ENCODE measurements at places on chromosomes 6 and 20.

DNA sequence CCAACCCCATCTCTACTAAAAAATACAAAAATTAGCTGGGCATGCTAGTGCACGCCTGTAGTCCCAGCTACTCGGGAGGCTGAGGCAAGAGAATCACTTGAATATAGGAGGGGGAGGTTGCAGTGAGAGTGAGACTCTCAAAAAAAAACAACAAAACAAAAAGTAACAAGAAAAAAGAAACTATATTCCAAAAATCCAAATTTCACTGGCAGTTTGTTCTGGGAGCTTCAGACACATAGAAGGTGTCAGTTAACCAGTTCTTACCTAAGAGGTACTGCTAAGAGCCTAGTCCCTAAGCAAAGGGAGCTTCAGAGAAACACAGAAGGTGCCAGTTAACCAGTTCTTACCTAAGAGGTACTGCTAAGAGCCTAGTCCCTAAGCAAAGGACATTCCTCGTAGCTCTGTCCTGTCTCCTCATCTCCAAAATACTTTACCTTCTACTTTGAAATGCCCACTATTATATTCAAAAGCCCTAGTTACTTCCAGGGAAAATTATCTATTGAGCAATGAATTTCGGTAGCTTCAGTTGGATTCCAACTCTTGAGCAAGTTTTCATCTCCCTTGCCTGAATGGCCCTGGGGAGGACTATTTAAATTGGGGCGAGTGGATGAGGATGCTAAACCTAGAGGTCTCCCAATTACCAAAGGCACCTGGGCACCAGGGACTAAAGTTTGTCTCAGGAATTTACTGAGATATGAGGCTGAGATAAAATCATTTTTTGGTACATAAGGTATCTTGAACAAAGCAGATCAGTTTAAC is 41.0 kb downstream of the HFE start:
- no peak for DNase-seq

GRCh38 chr6:39453956-39454524 is 131.5 kb upstream of the KCNK16 start:
- no peak for DNase-seq

DNA sequence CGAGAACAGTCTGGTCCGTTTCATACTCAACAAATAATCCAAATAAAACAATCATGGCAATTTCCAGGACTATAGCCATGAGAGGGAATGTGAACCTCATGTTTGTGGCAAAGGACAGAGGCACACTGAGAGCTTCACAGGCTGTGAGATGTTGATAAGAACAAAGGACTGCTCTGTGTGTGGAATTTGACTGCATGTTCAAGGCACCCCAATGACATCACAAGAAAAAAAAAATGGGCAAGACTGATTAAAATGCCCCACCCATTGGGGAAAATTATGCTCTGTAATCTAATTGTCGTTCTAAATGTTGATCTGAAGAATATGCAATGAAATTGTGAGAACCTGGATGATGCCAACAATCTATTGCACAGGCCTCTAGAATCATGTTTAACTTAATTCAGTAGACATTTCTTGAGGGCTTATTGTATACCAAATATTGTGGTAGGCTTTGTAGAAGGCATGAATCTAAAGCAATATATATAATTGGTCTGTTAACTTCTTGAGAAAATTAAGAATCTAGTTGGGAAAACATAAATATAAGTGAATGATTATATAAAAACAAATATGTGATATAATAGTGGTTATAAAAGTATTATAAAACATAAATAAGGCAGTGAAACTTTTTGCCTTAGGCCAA is at the start of gene RHAG:
TSS of gene RHAG (minus strand) at position 127 of the 637 bp plus-strand sequence. CDS start at position 100, 27 bp downstream.
- no peak for DNase-seq

DNA sequence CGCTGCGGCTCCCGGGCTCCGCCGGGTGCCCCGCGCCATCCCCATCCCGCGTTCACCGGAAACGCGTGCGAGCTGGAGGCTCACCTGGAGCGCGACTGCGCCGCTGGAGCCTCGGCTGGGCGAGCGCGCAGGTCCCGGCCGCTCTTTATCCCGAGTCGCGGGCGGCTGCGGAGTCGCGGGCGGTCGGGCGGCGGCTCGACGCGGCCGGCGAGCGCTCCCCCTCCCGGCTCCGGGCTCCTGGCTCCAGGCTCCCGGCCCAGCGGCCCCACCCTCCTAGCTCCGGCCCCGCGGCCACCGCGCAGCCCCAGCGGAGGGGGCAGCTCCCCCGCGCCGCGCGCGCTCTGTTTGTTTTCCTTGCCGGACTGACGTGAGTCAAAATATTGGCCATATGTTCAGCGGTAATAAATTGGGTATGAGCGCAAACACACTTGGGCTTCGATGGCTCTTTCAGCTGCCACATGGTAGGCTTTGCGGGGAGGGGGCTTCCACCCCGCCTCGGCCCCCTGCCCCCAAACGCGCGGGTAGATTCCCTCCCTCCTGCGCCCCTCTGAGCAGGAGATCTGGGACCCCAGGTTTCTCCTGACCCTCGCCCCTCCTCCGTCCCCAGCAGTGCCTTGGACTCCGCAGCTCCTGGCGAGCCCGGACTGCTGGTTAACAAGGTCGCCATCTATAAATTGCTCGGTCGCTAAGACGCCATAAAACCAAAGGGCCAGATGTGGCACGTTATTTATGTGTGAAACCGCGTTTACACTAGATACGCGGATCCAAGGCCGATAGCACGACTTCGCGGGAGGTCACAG is 8.8 kb upstream of the NKX2-2 start:
- DNase-seq, result peak; percentile 50

DNA sequence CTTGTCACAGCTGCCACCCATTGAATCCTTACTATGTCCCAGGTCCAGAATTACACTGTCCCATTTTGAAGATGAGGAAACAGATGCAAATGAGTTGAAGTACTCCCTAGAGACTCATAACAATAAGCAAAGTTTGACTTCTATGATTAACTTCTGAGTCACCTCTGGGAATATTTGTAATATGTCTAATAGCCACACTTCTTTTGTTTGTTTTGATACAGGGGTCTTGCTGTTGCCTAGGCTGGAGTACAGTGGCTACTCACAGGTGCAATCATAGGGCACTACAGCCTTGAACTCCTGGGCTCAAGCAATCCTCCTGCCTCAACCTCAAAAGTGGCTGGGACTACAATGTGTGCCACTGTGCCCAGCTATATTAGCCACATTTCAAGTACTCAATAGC is 11.4 kb upstream of the SOX12 start:
- no peak for DNase-seq

DNA sequence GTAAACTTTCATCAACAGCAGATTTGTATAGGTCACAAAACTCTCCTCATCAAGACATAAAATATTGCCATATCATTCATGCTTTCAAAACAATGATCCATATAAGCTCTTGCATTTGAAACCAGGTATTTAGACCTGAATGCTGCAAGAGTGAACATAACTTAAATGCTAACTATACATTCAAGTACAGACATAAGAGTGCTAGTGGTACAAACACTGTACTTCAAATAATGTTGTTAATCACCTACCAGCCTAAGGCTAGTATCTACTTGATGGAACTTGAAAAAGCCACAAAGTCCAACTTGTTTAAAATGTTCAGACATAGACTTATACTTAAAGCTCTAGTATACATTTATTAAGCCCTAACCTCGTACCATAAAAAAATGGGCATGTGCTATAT is 16.0 kb upstream of the GSTA2 start:
- no peak for DNase-seq

- DNase-seq, result no peak
These were observed 28.7 kb downstream of the COX4I2 start for GRCh38 chr20:31666258-31667042.

DNA sequence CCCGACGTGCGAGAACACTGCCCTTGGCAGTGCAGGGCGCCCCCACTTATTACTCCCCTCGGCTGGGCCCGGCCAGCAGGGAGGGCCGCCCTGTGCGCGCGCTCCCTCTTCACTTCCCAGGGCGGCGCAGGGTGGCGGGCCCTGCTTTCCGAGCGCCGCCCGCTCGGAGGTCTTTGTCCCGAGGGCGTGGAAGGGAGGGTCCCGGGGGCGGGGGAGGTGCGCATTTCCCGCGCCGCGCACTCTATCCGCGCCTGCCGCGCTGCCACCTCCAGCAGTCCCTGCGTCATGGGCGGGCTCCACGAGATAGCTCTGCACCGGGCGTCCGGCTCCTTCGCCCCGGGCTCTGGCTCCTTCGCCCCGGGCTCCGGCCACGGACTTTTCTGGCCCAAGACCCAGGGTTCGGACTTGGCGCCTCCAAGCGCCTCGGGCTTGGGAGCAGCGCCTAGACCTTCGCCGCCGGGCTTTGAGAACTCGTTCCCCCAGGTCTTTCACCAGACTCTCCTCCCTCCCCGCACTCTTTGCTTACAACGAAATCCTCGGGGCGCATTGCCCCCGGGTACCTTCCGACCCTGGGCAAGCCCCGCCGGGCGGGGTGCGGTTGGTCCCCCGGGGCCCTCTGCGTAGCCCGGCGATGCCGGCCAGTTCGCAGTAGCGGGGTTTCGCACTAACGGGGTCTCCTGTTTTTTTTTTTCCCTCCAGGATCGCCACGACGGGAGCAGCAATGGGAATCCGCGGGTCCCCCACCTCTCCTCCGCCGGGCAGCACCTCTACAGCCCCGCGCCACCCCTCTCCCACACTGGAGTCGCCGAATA is 1.6 kb downstream of the TFAP2C start:
- DNase-seq, result no peak

- no peak for DNase-seq
These were observed 28.7 kb downstream of the CFAP206 start for GRCh38 chr6:87436435-87436834.

DNA sequence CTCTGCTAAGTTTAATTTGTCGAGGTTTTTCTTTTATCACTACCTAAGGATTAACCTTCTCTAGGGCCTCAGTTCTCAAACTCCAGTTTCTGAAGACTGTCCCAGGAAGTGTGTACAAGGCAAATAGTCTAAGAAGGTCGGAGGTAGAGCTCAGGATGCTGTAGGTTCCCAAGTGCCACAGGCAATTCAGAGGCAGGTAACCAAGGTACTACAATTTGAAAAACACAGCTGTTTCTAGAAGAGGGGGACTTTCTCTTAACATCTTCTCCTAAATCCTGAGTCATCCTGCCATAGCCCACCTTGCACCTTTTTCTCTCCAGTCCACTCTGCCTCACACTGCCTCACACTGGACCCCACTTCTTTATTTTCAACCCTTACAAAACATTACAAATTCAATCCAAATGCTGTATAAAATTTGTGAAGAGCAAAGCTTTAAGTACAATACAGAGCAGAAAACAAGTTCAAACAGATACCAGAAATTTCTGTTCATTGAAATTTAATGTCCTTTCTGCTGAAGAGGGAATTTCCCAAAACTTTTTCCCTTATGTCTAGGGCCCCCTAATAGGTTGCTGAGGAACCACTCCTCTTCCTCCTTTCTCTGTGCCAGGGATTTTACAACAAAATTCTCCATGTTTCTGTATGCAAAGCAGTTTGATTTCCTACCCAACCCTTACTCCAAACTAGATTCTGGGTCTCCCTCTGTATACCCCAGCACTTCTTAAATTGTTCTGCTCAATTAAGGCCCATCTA is 43.0 kb downstream of the FRK start:
- no peak for DNase-seq

- DNase-seq, result no peak
These were observed 37.7 kb upstream of the ADIG start for GRCh38 chr20:38543014-38543906.

GRCh38 chr6:38495518-38495917 is 144.2 kb downstream of the BTBD9 start:
- no peak for DNase-seq

DNA sequence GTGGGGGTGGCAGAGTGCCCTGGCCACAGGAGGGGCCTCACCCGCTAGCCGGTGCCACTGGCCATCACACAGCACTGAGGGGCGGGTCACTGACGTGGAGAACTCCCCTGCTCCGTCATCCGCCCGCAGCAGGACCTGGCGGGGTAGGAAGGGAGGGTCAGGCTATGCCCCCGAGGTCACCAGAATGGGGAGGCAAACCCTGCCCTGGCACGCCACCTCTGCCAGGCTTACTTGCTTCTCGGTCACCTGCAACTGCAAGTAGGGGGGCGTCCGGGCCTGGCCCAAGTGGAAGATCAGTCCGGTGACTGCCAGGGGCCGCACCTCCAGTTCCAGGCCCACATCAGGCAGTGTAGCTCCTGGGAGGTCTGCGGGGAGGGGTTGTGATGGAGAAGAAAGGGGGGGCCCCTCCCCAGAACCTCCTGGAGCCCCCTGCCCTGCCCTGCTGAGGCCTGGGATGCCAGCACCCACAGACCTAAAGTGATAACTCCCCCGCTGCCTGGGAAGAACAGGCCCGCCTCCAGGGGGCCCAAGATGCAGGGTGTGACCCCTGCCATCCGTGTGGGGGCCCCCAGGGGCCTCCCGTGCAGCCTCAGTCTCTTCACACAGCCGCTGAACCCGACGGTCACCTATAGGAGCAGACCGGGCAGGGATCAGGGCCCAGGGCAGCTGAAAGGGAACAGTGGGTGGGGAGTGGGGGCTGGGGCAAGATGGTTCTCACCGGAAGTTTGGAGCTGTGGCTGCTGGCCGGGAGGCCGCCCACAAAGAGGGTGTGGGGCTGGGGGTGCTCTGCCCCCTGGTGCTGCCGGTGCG is 7.4 kb downstream of the ADRM1 start:
- no peak for DNase-seq

- DNase-seq, result no peak
These were observed 129.8 kb downstream of the HDGFL1 start for GRCh38 chr6:22699151-22699550.

- DNase-seq, result no peak
These were observed 133.3 kb upstream of the AHI1 start for GRCh38 chr6:135630789-135631376.

GRCh38 chr6:121236984-121237383 is 97.3 kb downstream of the TBC1D32 start:
- DNase-seq, result no peak

- no peak for DNase-seq
These were observed 19.5 kb downstream of the NHLRC1 start for GRCh38 chr6:18102783-18103509.

- no peak for DNase-seq
These were observed 15.4 kb upstream of the IER3 start for GRCh38 chr6:30759575-30760239.

DNA sequence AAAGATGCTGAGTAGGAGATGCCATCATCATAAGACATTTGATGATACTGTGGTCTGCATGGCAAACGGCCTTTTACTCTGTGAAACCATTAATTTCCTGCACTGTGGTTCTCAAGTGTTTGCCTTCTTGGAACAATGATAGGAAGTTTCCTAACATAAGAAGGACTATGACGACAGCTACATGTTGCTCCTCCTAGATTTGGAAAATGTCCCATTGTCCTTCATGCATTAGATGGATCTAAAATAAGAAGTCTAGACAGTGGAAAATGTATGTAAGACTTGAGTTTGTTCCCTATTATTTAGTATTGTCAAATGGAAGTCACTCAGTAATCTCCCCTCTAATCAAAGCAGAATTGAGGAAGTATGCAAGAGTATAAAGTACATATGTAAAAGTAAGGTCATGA is 98.5 kb upstream of the TMEM170B start:
- DNase-seq, result no peak

- no peak for DNase-seq
These were observed 14.7 kb upstream of the PYGB start for GRCh38 chr20:25233016-25233772.

DNA sequence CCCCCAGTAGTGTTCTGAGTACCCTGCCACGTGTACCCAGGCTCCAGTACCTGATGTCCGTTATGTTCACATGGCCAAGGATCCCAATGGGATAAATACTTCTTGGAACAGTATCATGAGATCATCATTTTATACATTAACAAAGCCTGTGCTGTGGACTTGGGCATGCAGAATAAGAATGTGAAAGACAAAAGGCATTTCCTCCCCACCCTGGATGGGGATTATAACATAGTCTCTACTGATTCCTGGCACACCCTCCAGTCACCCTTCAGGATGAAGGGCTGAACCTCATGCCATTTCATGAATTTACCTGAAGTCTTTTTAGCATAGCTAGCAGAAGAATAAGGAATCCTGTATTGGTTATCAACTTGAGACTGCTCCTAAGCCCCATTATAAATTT is 2.8 kb downstream of the TNFRSF21 start:
- DNase-seq, result no peak

All from NCI-H2171 (cell line).